GM12865 (cell line): ENCODE measurements at places on chromosomes 12 and 14.

DNA sequence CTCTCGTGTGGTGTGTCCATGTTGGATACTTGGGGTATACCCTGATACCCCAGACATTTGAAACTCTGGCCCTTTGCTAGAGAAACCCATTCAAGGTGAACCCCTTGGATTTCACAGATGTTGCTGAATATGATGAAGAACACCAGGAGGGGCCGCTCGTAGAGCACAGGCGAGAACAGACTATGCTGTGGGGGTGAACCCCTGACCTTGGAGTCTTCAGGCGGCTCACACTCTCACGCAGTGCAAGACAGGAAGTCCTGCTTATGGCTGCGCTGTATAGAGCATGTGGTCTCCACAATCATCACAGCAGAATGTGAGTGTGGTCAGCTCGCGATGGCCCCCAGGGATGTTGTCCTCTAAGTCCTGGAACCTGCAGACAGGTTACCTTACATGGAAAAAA is 60.4 kb downstream of the SLC15A4 start:
- DNase-seq = no peak

- DNase-seq = no peak
Observed at GRCh38 chr12:98911396-98911795, 266.3 kb downstream of the APAF1 start.

GRCh38 chr12:55965941-55966407 is at the start of gene PMEL:
Gene PMEL (minus strand): TSS chr12:55966042. CDS start chr12:55966011, 31 bp downstream.
- no peak for DNase-seq

- DNase-seq = peak; percentile 33
Observed at GRCh38 chr14:89000007-89000942, 175.8 kb downstream of the TTC8 start.

GRCh38 chr14:72463291-72463866 is 430.5 kb downstream of the DPF3 start:
- DNase-seq = no peak

DNA sequence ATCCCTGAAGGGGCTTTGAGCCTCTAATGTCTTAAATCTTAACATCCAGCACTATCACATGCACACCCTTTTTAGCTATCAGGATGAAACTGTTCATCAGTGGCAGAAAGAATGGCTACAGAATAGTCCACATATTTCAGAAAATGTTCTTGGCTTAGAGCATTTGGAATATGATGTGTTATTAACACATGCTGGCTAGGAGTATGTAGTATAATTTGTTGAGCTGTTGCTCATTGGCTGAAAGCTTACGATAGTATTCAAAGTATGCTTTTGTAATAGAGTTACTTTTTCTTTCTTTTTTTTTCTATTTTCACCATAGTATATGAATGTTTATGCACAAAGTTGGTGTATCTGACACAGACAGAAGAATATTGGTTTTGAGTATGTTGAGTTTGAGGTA is 55.1 kb downstream of the MNAT1 start:
- DNase-seq = no peak

- DNase-seq = no peak
Observed at GRCh38 chr12:114776731-114777442, 92.9 kb upstream of the TBX3 start.

DNA sequence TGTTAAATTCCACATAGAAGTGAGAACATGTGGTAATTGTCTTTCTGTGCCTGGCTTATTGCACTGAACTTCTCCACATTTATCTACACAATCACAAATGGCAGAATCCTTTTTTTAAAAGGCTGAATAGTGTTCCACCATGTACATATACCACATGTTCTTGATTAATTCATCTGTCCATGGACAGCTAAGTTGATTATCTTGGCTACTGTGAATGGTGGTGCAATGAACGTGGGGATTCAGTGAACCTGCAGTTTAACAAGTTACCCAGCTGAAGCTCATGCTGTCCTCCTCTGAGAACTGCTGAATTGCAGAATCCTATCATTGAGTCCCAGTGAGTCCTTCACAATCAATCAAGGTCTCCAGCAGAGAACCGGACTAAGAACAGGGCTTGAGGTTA is 74.9 kb downstream of the TBK1 start:
- DNase-seq = no peak

DNA sequence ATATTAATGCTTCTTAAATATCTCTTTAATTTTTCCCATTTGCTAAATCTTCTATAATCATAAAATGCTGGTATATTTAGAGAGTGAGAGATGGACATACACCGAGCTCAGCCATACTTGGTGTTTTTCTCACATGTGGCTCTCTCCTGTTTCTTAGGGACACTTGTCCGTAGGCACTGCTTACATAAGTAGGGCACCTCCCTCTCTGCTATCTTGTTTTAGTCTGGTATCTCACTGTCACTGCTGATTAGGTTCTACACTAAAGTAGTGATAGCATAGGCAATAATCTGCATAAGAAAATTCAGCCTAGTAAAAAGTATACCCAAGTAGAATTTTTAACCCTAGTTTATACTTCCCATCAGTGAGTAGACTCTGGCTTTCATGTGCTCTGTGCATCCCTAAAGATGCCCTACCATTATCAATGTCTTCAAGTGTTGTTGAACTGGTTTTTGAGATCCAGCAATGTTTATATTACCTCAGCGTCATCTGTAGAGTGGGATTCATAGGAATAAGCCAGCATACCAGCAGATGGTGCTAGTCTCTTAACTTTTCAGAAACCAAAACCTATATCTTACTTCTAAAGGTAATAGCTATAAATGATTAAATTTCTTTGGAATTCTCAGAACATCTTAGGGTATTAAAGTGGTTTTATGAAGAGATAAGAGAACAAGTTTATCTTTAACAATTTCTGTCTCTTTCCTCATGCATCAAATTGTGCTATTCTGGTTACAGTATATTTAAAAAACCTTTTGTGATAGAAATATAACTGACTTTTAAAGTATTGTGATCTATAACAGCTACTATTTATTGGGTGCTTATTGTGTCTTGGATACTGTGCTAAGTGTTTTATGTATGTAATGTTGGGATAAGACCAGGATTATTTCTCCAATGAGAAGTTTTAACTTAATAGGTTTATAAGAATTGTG is 32.9 kb downstream of the ARID2 start:
- peak; percentile 34 for DNase-seq

- no peak for DNase-seq
Observed at GRCh38 chr14:75138492-75138891, 11.6 kb upstream of the NEK9 start.

- no peak for DNase-seq
Observed at GRCh38 chr14:41749429-41749828, 142.8 kb downstream of the LRFN5 start.

GRCh38 chr14:69052181-69052601 is 73.1 kb upstream of the ACTN1 start:
- DNase-seq = no peak

GRCh38 chr12:49854976-49855375 is 12.1 kb upstream of the BCDIN3D start:
- DNase-seq = no peak

- DNase-seq = no peak
Observed at GRCh38 chr12:91986084-91986483, 159.6 kb downstream of the BTG1 start.

DNA sequence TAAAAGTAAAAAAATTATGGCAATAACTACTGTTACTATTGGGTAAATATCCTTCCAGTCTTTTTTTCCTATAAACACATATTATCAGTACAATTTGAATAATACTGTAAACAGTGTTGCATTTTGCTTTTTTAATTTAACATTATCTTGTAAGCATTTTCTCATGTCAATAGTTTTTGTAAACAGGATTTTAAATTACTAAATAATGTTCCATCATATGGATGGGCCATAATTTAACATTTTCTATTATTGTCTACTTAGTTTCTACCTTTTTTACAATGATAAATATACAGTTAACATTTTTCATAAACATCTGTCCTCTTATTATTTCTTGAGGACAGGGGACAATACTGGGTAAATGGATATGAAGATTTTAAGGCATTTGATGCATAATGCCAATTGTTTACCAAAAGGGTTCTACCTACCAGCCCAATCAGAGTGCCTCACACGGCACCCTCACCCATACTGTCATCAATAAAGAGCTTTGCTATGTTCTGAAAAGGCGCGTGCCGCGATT is 759 bp upstream of the ACVR1B start:
- DNase-seq = no peak

- DNase-seq = no peak
Observed at GRCh38 chr14:93368996-93369712, 22.2 kb downstream of the COX8C start.

DNA sequence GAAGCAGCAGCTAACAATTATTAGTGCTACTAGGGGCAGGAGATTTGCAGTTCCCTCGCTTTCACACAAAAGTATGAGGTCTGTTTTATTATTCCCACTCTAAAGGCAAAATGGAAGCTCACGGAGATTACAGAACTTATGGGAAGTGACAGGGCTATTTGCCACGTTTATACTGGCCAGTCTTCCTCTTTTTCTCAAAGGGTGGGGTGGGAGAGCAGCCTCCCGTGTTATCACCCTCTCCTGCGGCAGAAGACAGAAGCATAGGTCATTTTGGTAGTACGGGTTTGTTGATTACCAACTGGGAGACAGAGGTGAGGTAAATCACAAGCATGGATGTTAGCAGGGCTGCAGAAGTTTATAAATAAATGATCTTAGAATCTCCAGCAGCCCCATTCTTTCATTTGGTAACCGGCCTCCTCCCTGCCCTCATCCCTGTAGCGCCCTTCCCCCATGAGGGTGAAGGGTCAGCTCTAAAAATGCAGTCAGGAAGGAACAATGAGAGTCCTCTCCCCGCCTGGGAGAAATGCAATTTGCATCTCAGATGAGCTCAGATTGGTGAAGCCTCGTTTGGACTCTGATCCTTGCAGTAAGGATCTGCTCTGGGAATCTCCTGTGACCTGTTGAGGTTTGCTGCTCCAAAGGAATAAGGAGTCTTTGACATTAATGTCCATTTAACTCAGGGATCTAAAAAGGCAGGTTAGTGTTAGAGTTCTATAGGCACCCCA is 44.7 kb upstream of the SINHCAF start:
- no peak for DNase-seq

DNA sequence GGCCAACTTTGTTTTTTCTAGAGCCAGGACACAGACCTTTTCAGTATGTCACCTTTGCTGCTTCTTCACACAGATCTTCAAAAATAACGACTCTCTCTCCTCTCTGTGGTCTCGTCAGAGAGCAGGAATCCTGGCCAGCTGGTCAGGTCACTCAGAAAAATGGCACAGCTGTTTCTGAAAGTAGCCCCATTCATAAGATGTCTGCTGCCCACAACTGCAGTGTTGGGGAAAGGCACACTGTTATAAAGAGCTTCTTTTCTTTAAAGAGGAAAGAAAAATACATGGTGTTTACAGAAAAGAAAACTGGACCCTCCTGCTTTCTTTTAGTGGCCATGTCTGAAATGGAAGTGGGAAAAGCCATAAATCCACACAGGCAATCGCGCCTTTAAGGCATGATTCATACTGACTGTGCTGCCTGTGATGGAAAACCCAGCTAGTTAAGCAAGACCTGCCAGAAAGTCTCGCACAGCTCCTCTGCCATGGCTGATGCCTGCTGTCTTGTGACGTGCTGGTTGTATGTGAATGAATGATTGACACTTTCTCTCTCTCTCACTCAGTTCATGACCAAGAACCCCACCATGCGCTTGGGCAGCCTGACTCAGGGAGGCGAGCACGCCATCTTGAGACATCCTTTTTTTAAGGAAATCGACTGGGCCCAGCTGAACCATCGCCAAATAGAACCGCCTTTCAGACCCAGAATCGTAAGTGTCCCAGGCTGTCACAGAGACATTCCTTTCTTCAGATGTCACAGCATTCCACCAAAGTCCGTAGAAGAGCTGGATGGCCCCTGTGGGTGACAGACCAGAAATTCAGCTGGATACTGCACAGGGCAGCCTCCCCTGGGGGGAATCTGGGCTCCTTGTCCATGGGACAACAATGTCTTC is 147.9 kb upstream of the HIF1A start:
- no peak for DNase-seq

GRCh38 chr14:54564071-54564867 is 2.7 kb upstream of the SAMD4A start:
- peak; percentile 60 for DNase-seq

DNA sequence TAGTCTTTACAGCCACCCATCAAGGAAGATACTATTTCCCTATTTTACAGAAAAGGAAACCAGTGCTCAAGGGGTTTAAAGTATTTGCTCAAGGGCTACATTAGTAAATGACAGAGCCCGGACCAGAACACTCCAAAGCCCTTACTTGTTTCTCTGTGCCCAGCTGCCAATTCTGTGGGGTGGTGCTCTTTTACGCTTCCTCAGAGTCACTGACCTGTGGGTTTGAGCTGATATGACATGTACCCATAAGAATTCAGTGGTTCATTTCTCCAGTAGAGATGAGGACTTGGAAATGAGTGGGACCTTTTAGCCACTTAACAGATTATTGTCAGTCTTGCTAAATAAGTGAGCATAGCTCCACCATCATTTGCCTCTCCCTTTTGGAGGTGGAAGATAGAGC is 37.4 kb upstream of the NKX2-8 start:
- DNase-seq = no peak

- DNase-seq = no peak
Observed at GRCh38 chr14:104378698-104379113, 200.9 kb upstream of the C14orf180 start.

GRCh38 chr14:59207506-59207933 is 19.1 kb downstream of the DAAM1 start:
- peak; percentile 59 for DNase-seq

GRCh38 chr14:102695167-102695555 is 82.1 kb upstream of the TRAF3 start:
- no peak for DNase-seq

DNA sequence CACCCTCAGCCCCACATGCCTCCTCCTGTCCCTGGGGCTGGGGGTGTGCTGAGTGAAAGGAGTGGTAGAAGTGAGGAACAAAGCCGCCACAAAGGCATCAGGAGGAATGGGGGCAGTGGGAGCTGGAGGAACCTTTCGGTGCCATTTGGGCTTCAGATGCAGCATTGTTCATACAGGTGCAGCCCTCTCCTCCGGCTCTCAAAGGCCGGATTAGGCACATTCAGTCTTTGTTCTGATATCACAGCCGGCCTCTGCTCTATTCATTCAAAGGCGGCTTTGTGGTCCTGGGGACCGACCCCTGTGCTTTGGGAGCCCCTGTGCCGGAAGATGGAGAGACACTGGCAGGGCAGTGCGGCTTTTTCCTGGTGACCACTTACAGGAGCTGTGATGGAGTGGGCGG is 53.2 kb downstream of the SMOC1 start:
- DNase-seq = no peak

DNA sequence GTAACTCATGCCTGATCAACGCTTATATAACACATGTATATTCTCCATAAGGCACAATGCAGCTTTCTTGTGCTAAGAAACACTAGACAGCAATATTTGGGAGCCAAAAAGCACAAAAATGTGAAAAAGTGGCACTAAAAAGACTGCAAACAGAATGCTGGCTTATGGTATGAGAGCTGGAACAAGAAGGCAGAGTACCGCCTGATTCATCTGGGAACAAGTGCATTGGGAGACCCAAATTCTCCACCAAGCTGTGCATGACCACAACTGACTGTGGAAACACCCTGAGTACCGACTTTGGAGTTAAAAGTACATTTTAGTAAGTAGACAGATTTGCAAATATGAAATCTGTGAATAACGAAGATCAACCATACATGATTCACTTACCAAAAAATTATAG is 25.1 kb downstream of the E2F7 start:
- DNase-seq = no peak
